ENCODE measurements at places on chromosomes 16 and 17. TPM values are rescaled to one million over a fixed set of nuclear protein-coding genes. Genes with fewer than 3 reads are reported as not detected.

CES3 gene
- total RNA-seq, result not detected

SLC12A3 gene
- not detected for total RNA-seq

IRX3 gene
- total RNA-seq, result 15.6 TPM

SHISA9 gene
- total RNA-seq, result 1.5 TPM

KRTAP1-5 gene
- not detected for total RNA-seq

CMC2 gene
- 52.7 TPM for total RNA-seq

Measured in melanocyte of skin (primary cell).